ENCODE measurements at places on chromosomes 2 and 18.

GRCh38 chr18:61595615-61596251 is 262.5 kb downstream of the CDH20 start:
- H3K36me3 ChIP-seq, result no peaks in the 10 kb centered on the region
- DNase-seq, result no peak
- H3K27ac ChIP-seq, result no peak overlapping the region
- H3K27me3 ChIP-seq, result no peaks in the 10 kb centered on the region
- H3K4me3 ChIP-seq, result no peak overlapping the region

GRCh38 chr18:36376361-36376760 is 78.8 kb downstream of the FHOD3 start:
- H3K27me3 ChIP-seq, result no peaks in the 10 kb centered on the region
- H3K4me1 ChIP-seq, result no peaks in the 10 kb centered on the region
- no peak for DNase-seq
- no peaks in the 10 kb centered on the region for H3K36me3 ChIP-seq

- no peaks in the 10 kb centered on the region for H3K27me3 ChIP-seq
- no peaks in the 10 kb centered on the region for H3K4me1 ChIP-seq
Observed at GRCh38 chr2:240794178-240794721, 25.8 kb downstream of the KIF1A start.

- peak; percentile 60 for DNase-seq
- no peaks in the 10 kb centered on the region for H3K4me1 ChIP-seq
- H3K4me3 ChIP-seq, result no peak overlapping the region
- H3K27me3 ChIP-seq, result no peaks in the 10 kb centered on the region
- no peaks in the 10 kb centered on the region for H3K36me3 ChIP-seq
- H3K27ac ChIP-seq, result no peak overlapping the region
Observed at GRCh38 chr2:64913357-64913869, 75.8 kb upstream of the SLC1A4 start.

All from Peyer's patch (tissue), 4 donors.